ENCODE measurements at places on chromosomes 16 and 17.

DNA sequence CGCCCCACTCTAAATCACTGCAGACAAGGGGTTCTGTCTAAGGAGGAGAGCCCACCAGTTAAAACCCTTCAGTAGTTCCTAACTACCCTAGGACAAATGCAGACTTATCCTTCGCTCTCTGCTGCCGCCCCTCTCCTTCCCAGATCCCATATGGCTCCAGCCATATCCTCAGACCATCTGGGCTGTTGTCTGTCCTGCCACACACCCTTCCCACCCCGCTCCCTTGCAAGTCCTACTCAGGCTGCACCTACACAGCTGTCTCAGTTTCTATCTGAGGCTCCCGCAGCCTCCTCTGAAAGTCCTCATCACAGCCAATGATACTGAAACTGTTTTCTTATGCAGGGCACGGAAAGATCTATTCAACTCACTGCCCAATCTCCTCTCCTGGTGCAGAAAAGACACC is 720 bp upstream of the BCKDK start:
- no peak for DNase-seq

DNA sequence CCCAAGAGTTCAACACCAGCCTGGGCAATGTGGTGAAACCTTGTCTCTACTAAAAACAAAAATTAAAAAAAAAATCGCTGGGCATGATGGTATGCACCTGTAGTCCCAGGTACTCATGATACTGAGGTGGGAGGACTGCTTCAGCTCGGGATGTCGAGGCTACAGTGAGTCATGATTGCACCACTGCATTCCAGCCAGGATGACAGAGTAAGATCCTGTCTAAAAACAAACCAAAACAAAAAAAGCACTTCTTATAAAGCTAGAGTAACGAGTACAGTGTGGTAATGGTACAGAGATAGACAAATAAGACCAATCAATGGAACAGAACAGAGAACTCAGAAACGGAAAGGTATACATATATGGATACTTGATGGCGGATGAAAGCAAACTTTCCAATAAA is 4.4 kb downstream of the NSMCE1 start:
- no peak for DNase-seq

- no peak for DNase-seq
Measured at GRCh38 chr17:80021600-80021999, 14.1 kb downstream of the TBC1D16 start.

DNA sequence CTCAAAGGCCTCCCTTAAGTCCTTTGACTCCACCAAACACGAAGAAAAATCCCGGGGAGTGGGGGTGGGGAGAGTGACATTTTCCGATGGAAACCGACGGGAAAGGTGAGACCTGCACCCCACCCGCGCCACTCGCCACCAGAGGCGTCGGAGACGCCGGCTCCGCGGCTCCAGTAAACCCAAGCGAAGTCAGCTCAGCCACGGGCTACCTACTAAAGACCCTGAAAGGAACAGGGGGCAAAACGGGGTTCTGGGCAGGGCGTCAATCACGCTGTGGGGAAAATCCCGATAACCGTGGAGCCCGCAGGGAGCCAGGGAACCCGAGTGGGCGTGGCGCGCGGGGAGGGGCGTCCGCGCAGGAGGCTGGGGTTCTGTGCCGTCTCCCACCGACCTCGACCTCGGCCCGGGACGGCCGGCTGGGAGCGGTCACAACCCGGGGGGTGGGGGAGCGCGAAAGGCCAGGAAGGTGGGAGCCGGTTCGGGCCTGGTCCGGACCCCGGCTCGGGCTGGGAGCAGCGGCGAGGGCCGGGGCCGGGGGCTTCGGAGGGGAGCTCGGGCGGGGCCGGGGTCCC is 565 bp downstream of the WDR45B start:
- DNase-seq: no peak

GRCh38 chr16:13923703-13924298 is 3.8 kb downstream of the ERCC4 start:
- peak; percentile 23 for DNase-seq

- DNase-seq: no peak
Measured at GRCh38 chr16:80274576-80275191, 266.1 kb upstream of the DYNLRB2 start.
